ENCODE measurements at places on chromosomes 6 and 20.

GRCh38 chr20:13913131-13913530, 77.3 kb downstream of the SEL1L2 start:
- no peak for DNase-seq

DNA sequence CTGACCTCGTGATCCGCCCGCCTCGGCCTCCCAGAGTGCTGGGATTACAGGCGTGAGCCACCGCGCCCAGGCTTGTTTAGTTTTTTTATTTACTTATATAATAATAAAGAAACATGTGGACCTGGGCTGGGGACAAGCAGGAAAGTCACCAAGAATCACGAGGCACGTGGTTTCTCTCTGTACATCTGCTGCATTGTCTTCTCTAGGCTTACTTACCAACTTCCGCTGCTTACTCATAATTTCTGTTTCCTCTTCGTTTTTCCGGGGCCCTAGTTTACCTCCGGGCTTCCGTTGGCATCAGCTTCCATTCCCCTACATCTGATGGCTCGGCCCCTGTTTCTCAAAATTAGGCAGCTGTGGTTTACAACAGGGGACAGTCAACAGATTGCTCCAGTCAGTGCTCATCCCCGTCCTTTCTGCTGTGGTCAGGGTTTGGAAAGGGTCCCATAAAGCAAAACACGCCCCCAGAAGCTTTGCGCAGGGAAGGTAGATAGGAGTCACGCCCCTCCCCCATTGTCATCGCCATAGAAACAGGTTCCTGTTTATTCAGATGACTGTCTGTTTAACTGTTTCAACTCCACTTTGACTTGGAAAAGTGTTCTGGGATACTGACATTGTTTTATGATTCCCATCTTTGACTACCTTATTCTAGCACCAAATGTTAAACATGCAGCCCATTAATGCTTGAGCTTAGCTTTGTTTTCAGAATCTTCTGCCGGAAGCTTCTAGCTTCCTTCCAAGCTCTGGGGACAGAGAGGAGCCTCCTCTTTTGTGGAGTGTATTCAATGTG, 31.9 kb upstream of the TXLNB start:
- DNase-seq: no peak

- no peak for DNase-seq
These were observed 134.2 kb downstream of the TRIM27 start for GRCh38 chr6:28789553-28790083.

DNA sequence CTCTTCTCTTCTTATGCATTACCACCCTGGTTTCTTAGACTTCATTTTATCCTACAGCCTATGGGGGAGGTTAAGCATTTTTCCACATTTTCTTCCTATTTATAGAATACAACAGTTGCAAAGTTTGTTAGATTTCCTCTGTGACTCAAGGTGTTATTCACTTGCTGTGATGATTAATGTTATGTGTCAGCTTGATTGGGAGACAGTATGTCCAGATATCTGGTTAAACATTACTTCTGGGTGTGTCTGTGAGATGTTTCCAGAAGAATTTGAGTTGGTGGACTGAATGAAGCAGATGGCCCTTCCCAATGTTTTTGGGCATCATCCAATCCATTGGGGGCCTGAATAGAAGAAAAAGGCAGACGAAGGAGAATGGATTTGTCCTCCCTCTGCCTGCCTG, 131.3 kb downstream of the C6orf118 start:
- no peak for DNase-seq

- DNase-seq: no peak
These were observed 55.9 kb downstream of the STXBP5 start for GRCh38 chr6:147260091-147260490.

GRCh38 chr6:100163035-100163434, 169.0 kb upstream of the MCHR2 start:
- no peak for DNase-seq

GRCh38 chr6:48986845-48987244, 476.2 kb downstream of the MMUT start:
- DNase-seq: no peak

GRCh38 chr6:25506020-25506419, 146.0 kb upstream of the SCGN start:
- DNase-seq: no peak

DNA sequence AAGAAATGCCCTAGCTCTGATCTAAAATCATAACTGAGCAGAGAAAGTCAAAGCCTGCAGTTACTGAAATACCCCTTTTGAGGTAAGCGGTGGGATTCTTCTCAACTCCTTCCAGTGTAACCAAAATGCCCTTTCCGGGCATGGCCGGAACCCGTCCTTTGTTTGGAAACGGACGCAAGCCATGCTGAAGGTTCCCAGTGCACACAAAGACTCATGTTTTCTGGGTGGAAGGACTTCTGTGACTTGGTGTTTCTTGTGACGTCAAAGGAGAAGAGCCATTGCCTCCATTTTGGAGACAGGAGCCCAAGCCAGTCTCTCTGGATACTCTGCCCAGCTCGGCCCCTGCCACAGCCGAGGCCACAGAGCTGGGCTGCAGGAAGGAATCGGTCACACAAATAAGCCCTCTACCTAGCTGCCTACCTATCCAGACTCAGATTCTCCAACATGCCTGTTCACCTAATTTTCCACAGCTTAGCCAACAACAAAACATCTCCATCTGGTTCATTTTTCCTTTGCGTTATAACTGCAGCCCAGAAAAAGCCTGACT, 182.8 kb downstream of the TBXT start:
- DNase-seq: no peak

DNA sequence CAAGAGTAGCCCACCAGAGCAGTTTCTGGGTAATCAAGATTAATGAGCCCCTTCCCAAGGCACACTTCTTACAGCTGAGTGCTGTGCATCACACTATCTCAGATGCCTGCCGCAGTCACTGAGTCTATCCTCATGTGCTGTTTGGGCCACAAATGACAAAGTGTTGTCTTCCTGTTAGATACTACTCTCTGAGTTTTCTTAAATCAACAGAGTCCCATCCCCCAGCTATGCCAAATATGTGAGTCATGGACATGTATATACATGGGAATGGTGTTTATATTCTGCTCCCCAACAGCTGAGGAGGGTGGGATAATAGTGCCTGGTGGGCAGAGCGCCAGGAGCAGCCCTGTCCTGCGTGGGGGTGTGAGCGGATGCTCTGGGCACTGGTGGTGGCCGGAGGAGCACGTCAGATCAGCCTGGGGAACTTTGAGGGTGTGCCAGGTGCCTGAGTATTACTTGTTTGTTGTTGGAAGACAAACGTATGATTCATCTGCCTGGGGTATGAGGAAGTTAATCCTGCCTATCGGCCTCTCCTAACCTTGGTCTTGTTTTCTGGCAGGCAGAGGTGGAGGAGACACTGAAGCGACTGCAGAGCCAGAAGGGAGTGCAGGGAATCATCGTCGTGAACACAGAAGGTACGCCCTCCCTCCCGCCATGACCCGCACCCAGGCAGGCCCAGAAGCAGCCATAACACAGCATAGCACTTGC, 9.6 kb downstream of the DYNLRB1 start:
- no peak for DNase-seq

- DNase-seq: no peak
These were observed 111.8 kb upstream of the QKI start for GRCh38 chr6:163302747-163303146.

- DNase-seq: no peak
These were observed 211.8 kb downstream of the PLCB4 start for GRCh38 chr20:9280666-9281065.

DNA sequence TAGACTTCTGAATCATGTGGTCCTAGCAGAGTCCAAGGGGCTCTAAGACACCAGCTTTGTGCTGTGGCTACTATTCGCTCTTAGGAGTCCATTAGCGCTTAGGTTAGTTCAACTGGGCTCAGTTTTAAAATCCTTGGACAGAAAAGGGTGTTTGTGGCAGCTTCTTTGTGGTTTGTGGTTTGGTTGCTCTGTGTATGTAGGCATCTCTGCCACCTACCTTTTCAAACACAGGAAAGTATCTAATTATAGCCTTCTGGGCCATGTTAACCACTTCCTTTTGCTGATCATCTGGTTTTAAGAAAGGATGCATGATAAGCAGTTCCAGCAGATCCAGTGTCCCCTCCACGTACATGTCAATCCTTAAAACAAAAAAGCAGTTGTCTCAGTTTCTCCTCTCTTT, 10.8 kb downstream of the GSTA4 start:
- no peak for DNase-seq

- no peak for DNase-seq
These were observed 21.6 kb downstream of the KCNB1 start for GRCh38 chr20:49460916-49461315.

- no peak for DNase-seq
These were observed 20.5 kb downstream of the SPAG4 start for GRCh38 chr20:35636095-35636494.

DNA sequence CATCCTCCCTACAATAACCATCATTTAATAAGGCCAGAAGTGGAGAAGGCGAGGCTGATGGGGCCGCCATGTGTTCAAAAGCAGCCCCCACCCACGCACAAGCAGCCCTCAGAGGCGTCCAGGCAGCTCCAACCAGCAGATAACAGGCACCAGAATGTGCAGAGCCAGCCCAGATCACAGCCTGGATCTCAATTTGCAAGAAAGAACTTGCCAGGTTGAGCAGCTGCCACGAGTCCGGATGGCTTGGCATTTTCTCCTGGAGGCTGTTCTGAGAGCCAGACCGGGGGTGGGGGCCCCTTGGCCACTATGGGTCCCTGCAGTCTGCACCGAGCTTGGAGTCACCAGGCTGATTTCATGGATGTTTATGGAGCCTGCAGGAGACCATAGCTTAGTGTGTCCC, 338.1 kb downstream of the PREX1 start:
- DNase-seq: no peak

GRCh38 chr20:50504231-50504823, 5.9 kb upstream of the PTPN1 start:
- no peak for DNase-seq

DNA sequence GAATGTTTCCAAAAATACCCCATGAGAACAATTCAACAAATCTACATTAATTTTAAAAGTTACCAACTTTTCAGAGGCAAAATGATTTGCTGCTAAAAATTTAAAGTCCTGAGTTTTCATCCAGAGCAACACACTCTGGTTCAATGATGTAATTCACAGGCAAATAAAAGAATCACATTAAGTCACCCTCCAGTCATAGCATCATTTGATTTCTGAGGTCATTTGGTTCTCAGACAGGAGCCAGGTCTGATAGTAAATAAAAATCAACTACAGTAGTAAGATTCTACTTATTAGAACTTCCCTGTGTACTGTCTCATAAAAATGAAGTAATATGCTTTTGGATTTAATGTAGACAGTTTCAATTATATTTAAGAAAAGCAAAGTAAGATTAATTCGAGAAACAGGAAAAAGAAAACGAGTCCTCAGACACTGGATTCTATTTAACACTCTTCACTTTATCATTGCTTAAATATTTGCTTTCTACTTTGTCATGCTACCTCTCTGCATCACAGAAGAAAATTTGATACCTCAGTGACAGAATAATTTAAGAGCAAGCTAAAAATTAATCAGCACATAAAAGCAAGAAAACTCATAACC, 25.8 kb downstream of the MAP7 start:
- no peak for DNase-seq

DNA sequence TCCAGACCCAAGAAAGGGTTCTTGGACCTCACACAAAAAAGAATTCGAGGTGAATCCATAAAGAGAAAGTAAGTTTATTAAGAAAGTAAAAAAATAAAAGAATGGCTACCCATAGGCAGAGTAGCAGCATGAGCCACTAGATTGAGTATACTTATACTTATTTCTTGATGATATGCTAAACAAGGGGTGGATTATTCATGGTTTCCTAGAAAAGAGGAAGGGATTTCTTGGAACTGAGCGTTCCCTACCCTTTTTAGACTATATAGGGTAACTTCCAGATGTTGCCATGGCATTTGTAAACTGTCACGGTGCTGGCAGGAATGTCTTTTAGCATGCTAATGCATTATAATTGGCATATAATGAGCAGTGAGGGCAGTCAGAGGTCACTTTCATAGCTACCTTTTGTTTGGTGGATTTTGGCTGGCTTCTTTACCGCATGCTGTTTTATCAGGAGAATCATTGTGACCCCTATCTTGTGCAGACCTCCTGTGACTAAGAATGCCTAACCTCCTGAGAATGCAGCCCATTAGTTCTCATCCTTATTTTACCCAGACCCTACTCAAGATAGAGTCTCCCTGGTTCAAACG, 44.3 kb downstream of the TENT5A start:
- DNase-seq: no peak

- DNase-seq: no peak
These were observed 169.2 kb upstream of the MANEA start for GRCh38 chr6:95408111-95408510.

DNA sequence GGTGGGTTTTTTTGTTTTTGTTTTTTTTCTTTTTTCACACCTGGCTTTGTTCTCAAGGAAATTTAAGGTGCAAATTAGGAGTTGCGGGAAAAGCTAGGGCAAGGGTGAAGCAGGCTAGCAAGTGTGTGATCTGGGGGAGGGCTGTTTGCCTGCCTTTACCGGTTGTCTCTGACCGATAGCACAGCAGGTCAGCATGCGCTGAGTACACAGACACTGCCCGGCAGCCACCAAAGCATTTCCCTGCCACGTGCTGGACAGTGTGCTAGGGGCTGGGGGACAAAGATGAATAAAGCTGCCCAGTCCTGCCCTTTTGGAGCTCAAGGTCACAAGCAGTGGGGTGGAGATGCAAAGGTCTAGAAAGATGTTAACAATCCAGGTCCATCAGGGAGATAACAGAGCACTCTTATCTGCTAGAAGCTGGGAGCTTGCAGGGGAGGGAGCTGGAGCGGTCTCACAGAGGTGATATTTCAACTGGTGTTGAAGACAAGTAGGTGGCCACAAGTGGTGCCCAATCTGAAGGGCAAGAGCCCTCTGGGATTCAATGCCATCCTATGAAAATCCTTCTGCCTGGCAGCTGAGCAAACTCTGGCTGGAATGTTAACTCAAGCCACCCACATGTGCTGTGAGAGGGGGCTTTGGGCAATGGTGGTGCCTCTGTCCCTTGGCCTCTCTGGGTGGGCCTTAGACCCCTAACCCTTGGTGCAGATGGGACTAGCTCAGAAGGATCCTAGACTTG, 24.5 kb downstream of the TTBK1 start:
- DNase-seq: no peak

DNA sequence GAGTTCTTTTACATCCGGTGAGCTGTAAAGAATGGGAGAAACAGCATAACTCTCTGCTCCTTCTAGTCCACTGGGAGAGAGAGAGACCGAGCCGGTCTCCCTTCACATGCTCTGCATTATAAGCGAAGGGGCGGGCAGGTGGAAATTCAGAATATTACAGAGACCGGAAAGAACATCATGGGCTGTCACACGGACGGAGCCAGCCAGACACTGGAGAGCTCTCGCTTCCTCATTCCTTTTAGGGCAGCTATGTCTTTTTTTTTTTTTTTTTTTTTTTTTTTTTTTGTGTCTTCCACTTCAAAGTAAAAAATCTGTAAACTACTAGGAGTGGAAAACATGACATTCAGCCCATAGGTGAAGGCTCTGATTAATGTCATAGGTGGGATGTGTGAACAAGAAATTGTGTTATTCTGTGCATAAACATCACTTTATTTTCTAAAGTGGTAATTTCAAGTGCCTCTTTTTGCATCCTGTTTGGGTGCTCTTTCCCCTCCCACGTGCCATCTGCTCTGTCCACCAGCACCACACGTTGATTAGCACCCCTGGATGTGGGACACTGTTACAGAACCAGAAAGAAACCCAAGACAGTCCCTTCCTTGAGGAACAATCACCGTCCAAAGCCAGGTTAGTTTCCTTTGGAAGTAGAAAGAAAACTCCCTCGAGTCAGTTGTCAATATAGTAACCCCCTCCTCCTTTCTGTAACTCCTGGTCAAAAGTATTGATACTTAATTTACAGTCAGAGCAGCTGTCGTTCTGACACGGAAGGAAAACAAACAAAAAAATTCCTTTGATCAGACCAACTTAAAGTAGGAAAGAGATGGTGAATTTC, at the start of gene TAGAP:
Gene TAGAP, minus strand, starts transcription at position 93 of the 829 bp plus-strand sequence. CDS start 845 bp downstream, outside the sequence.
- no peak for DNase-seq

Data from NCI-H187 (cell line).